GM12892 (cell line): ENCODE measurements at places on chromosomes 3 and 15.
A peak's percentile ranks its signal among the peaks of the same experiment; 100 is the strongest.

GRCh38 chr15:62307551-62307950 is 142.5 kb upstream of the C2CD4B start:
- DNase-seq = no peak

DNA sequence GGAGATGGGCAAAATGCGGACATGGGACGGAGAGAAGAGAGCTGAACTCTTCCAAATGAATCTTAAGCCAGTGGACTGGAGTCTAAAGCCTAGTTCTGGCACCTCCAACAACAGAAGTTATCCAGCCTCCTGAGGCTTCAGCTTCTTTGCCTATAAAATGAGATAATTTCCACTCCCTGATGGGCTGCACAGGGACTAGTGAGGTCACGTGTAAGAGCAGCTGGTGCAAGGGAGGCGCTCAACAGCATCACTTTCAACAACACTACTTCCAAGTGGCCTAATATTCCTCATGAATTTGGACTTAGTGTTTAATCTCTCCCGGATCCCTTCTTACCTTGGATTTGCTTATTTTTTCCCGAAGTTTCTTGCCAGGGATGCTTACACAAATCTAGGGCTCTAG is 8.7 kb downstream of the CXCR6 start:
- DNase-seq = no peak

DNA sequence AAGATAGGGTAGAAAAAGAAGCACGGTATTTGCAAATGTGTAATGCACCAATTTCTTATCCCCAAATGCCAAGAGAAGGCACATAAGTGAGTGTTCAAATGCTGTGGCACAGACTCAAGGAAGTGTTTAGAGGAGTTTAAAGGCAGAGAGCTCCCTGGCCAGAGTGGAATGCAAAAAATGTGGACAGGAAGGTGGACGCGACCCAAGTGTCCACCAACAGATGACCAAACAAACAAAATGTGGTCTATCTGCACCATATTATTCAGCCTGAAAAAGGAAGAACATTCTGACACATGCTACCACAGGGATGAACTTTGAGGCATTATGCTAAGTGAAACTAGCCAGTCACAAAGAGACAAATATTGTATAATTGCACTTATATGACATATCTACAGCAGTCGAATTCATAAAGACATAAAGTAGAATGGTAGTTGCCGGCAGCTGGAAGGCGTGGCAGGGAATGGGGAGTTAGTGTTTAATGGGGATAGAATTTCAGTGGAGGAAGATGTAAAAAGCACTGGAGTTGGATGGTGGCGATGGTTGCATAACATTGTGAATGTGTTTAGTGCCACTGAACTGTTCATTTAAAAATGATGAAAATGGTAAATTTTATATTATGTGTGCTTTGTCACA is 126.6 kb downstream of the SRGAP3 start:
- DNase-seq = no peak

DNA sequence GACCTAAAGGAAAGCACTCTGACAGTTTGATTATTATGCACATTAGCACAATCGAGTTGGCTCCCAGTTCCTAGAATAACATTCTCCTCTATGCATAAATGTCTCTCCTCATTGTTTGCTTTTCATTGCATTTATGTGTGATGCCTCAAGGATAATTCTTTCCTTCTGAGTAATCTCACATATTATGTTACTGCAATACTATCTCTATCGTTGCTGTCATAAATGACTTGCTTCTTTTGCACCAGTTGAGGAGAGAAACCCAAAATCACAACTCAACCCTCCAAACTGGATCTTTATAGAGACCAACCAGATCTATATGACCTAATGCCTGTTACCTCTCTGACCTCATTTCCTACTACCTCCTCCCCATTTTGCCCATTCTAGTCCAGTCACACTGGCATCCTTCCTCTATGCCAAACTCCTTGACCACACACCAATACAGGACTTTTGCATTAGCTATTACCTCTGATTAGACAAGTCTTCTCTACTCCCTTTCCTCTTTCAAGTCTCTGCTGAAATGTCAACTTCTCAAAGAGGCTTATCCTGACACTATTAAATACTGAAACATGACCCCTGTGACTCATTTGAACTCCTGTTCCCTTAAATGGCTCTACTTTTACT is 1026.0 kb downstream of the TUSC7 start:
- no peak for DNase-seq

DNA sequence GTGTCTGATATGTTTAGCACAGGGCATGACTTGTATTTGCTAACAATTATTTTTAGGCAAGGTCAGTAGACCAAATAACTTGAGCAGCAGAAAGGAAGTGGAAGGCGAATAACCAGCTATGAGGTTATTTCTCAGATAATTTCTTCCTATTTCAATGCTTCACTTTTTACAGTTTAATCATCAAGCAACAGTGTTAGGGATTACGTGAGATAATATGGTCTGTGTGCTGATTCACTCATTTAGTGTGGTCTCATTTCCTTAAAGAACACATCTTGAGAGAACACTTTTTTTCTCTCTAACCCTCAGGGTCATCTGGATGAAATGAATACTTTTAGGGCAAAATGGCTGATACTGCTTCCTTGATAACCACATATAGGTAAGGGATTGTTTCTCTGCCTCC is 126.0 kb upstream of the CCNL1 start:
- DNase-seq = no peak

DNA sequence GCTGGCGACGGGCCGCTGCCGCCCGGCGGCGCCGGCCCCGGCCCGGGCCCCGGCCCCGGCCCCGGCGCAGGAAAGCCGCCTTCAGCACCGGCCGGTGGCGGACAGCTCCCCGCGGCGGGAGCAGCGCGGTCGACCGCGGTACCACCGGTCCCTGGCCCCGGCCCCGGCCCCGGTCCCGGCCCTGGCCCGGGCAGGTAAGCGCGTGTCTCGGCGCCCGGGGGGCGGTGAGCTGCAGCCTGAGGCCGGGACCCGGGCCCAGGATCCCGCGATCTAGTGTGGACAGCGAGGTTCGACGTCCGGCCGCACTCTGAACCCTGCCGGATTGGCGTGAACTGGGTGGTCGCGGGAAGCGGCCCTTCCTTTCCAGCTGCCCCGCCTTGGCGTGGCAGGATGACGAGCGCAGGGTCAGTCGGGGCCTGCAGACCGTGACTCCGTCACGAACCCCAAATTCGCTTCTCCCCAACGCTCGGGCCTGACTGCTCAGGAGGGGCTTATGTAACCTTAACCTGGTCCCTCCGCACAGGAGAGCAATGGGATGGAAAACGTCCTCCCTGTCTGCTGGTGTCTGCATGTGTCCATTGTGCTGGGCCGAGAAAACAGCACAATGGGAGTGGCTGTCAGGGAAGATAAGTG is 472 bp downstream of the BSN start:
- DNase-seq = peak; percentile 70

DNA sequence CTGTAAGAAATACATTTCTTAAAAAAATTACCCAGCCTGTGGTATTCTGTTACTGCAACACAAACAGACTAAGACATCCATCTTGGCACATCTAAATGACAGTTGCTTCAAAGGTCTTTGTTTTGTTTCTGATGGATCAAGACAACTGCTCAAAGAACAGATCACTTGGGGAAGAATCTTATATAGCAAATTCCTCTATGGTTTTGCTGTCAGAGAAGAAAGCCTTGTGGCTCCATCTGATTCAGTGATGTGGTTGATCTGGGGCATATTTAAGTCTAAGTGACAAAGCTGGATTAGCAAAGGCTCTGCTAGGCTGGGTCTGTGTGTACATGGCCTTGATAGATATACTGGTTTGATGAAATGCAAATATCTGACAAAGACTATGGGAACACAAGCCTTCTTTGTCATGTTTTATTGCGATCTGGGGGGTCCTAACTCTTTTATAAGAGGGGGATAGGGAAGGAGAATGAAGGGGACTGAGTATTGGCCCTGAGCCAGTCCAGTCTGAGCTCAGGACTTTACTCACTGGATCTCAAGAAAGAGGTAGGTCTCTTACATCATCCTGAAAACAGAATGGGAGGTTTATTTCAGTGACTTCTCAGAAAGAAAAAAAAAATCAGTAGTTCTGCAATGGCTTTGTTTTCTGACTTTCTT is 14.3 kb upstream of the LIMD1 start:
- no peak for DNase-seq

DNA sequence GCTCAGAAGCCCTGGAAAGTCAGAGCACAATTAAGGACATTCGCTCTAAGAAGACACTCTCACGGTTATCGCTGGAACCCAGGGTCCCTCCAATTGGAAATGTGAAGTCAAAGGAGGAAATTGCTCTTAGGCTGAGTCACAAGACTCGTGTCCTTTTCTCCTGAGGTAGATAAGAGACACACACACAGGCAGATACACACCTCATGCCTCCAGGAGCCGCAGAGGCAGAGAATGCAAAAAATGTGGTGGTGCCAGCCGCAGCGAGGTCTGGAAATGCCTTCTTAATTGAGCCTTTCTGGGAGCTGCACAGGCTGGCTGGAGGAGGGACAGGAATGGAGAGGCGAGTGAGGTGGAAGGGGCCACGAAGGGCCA is 189.3 kb downstream of the OPA1 start:
- no peak for DNase-seq

GRCh38 chr3:196995027-196995426 is 26.4 kb upstream of the PIGZ start:
- DNase-seq = no peak

GRCh38 chr3:133868186-133868585 is 27.5 kb downstream of the RAB6B start:
- DNase-seq = no peak

DNA sequence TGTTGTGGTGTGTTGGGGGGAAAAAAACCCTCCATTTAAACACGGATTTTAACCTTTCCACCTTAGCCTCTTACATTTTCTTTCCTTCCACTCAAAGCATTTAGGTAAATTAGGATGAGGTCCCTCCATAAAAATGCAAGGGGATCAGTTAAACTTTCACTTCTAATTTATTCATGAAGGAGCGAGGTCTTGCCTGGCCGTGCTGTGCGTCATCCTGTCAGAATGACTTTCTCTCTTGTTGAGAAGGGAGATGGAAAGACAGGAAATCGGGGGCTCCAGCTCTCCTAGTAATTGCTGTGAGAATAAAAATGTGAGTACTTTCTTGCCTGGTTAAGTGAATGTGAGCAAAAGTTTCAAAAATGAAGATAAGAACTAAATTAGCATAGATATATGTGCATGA is 962.3 kb upstream of the NR2F2 start:
- DNase-seq = no peak

DNA sequence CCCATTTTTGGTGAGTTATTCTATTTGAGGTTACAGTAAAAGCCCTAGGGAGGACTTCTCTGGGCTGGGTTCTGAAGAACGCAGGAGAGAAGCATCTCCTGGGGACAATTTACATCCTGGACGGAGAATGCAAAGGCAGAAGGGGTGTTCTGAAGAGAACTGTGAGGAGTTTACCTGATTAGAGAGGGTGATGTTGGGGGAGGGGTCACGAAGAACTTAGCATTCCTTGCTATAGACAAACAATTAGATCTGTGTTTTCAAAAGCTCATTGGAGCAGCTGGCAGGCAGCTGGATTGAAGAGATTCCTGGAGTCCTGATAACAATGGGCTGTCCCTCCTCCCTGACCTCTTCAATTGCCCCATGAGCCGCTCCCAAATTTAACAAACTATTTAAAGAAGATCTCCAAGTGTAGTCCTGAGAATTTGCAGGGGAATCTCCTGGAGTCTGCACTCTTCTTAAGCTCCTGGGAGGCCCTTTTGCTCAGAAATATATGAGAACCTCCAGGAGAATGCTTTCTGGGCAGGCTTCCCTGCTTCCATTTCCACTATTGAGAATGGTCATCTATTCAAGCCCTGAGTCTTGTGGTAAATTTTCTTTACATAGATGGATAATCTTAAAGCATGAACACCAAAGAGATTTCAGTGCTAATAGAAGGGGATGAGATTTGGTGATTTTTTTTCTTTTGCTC is 55.3 kb downstream of the ARHGAP31 start:
- no peak for DNase-seq

GRCh38 chr15:69663982-69664381 is 211.4 kb downstream of the RPLP1 start:
- no peak for DNase-seq

- no peak for DNase-seq
These were observed 182.3 kb downstream of the BBX start for GRCh38 chr3:107705046-107705445.

GRCh38 chr3:127628788-127629466 is at the start of gene PODXL2:
TSS of gene PODXL2 (plus strand) at chr3:127629185. CDS start at chr3:127629220, 35 bp downstream.
- peak; percentile 50 for DNase-seq

GRCh38 chr3:44992555-44993470 is 16.8 kb downstream of the EXOSC7 start:
- no peak for DNase-seq

GRCh38 chr3:36305929-36306520 is 74.3 kb upstream of the STAC start:
- DNase-seq = no peak

DNA sequence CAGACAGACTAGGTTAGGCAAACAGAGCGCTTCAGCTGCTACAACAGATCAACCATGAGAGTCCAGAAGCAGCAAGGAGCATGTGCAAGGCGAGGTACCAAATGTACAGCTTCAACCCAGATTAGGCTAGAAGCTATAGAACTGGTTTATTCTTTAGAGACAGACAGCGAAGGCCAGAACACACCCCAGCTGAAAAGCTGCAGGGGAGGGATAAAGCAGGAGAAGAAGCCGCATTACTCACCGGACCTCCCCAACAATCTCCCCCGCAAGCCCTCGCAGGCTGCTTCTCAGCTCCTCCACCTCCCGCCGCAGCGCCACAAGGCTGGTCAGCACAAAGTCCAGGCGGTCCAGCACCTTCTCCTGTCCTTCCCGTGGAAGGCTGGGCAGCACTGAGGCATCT is 3.3 kb downstream of the RMDN3 start:
- no peak for DNase-seq

DNA sequence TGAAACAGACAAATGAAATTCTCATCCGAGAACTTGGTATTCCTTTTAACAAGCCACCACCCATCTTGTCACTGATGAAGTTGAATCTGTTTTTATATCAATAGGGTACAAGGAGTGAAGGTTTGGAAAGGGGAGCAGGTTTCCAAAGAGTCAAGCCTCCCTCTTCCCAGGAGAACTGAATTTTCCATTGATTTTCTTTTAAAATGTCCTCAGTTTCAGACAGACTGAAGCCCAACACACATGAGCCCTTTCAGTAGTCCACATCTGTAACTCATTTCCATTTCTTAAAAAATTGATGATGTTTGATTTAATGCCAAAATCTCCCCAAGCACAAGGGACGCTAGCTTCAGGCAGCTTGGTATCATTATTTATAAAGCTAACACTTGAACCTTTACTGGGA is 187.7 kb downstream of the FOXB1 start:
- DNase-seq = no peak

- no peak for DNase-seq
These were observed 71.5 kb upstream of the SLC25A26 start for GRCh38 chr3:66149269-66149668.

GRCh38 chr3:140719841-140720614 is 42.2 kb downstream of the TRIM42 start:
- DNase-seq = no peak
